ENCODE measurements at places on chromosomes 5 and 9.

GRCh38 chr5:95731571-95732554 is 727 bp downstream of the RHOBTB3 start:
- no peak for DNase-seq

DNA sequence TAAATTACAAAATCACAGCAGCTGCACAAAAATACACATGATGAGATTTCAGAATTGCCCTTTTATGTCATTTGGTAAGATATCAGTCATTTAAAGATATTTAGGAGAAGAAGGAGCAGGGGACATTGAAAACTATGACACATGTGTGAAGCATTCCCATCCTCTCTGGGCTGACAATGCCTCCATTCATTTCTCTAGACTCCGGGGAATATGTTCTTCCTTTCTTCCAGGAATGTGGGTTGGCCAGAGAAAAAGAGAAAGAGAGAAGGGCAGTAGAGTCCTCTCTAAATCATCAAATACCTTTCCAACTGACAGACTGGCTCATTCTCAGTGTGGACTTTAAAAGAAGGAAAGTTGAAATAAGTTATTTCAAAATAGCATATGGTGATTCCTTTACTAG is 205.6 kb upstream of the ADAMTSL1 start:
- DNase-seq, result no peak

GRCh38 chr9:128593039-128593438 is 40.7 kb downstream of the SPTAN1 start:
- no peak for DNase-seq

DNA sequence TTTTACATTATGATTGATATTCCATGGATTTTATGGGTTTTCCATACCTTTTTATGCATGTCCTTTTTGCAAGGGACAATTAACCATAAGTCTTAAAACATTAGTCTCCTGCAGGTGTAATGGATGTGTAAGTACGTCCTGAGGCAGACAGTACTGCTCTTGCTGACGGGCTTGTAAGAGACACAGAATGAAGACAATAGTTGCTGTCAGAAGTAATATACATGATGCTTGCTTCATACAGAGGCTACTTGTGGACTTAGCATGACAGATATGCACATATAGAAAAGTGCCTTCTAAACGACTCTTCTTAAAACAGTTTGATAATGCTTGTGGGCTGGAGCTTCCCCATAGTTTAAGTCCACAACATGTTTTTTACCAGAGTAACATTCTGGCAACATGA is 182.7 kb downstream of the SPATA31D1 start:
- no peak for DNase-seq

- DNase-seq, result no peak
These were observed 32.5 kb downstream of the JAKMIP2 start for GRCh38 chr5:147750065-147750464.

DNA sequence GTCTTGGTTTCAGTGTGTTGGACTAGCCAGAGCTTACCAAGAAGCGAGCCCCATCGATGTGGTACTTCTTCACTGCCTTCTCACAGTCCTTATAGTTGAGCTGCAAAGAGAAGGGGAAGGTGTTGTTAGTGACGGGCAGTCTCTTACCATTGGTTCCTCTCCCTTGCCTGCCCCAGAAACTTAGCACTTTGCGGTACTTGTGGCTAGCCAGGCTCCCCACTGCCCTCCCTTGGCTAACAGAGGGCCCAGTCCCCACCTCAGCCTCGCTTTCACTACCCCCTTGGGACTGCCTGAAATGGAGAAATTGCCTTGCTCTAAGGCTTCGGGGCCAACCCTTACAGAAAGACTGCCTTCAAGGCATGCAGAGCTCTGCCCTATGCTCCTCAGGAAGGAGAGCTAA is 4.3 kb downstream of the LCP2 start:
- DNase-seq, result no peak

DNA sequence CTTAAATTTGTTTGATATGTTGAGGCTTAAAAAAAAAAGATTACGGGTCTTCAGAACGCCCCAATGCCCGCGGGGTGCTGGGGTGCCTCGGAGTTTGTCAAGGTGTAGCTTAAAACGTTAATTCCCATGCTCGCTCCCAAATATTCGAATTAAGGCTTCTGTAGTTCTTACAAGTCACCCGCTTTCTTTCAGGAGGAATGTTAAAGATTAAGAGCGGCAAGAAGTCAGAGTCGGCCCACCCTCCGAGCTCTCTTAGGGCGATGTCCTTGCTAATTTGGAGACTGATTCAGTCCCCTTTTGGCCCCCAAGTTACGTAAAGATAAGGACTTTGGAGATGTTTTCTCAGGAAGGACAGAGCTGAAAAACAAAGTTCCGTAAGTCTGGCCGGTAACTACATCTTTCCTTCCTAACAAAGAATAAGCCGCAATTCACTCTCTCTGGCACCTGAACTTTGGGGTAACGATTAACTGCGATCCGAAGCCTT is 746 bp upstream of the NPM1 start:
- no peak for DNase-seq

DNA sequence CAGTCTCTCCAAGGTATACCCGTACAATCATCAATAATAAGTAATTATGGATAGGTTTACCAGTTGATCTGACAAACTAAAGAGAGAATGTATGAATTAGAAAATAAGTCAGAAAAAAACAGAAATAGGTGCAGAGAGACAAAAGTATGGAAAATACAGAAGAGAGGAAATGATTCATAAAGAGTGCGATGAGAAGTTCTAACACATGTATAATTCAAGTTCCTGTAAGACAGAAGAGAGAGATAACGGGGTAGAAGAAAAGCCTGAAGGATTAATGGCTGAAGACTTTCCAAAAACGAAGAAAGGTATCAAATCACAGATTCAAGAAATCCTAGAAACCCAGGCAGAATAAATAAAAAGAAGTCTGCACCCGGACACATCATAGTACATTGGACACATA is 16.2 kb upstream of the SMU1 start:
- no peak for DNase-seq

GRCh38 chr5:56306433-56307150 is 73.5 kb upstream of the ANKRD55 start:
- DNase-seq, result no peak

DNA sequence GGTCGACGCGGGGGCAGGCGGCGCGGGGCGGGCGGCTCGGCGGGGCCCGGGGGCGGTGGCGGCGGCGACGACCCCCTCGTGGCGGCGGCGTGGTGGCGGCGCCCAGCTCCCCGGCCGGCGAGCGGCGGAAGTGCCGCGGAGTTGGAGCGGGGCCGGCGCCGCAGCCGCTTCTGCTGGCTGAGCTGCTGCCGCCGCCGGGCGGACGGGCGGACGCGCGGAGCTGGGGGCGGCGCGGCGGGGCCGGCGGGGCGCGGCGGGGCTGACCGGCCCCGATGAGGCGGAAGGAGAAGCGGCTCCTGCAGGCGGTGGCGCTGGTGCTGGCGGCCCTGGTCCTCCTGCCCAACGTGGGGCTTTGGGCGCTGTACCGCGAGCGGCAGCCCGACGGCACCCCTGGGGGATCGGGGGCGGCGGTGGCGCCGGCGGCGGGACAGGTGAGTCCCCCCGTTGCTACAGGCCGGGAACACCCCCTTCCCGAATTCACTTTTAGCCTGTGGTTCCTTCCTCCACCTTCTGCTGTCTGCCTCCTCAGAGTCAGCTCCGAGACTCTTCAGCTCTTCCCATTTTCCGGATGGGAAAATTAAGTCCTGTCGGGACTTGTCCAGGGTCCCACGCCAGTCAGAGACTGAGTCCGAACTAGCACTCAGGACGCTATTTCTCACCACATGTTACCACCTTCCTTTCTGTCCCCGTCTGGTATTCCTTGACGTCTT is at the start of gene GALNT10:
GALNT10 (plus strand) TSS at position 139 of the 710 bp plus-strand sequence; CDS start at position 273, 134 bp downstream.
- DNase-seq, result no peak

GRCh38 chr5:39750661-39751060 is 325.9 kb upstream of the DAB2 start:
- DNase-seq, result no peak

- no peak for DNase-seq
These were observed 1097.8 kb upstream of the CDH18 start for GRCh38 chr5:21085791-21086190.

- DNase-seq, result no peak
These were observed 11.0 kb downstream of the SPINK14 start for GRCh38 chr5:148179234-148179824.

GRCh38 chr5:1704266-1704665 is 95.4 kb downstream of the MRPL36 start:
- DNase-seq, result no peak

GRCh38 chr5:123125962-123126732 is 37.1 kb downstream of the PRDM6 start:
- no peak for DNase-seq

GRCh38 chr9:89187950-89188349 is 9.3 kb upstream of the SHC3 start:
- DNase-seq, result no peak

GRCh38 chr5:42621662-42622061 is 135.0 kb upstream of the CCDC152 start:
- no peak for DNase-seq

- no peak for DNase-seq
These were observed 127.2 kb upstream of the IER5L start for GRCh38 chr9:129305246-129305645.
